SW 1271 (cell line): ENCODE measurements at places on chromosomes 6 and 20.

DNA sequence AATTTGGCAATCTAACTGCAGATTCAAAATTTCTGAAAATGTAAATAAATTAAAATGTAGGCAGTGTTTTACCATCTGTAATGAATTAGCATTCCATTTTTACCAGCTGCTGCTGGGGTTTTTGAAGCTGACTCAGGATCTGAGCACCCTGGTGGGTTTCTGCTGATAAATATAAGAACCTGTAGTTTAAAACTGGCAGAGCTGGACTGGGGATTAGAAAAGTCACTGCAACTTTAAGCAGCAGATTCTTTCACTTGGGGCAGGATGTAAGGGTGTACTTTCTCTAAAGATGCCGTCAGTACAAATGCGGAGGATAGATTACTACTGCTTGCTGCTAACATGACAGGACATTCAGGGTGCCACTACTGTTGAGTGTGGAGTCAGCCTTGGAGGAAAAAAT, 341.8 kb downstream of the CDKAL1 start:
- DNase-seq = no peak

DNA sequence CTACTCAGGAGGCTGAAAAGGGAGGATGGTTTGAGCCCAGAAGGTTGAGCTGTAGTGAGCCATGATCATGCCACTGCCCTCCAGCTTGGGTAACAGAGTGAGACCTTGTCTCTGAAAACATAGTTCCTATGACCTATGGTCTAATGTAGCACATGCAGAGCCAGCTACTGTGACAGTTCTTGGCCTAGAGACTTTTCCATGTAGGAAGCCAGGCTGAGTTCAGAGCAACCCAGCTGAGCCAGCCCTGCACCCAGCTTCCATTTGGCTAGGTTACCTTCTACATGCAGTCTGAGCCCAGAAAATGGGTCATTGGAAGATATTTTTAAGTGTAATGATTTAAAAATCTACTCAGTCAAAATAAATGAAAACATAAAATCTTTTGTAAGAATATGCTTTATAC, 92.8 kb downstream of the FNDC1 start:
- DNase-seq = no peak

DNA sequence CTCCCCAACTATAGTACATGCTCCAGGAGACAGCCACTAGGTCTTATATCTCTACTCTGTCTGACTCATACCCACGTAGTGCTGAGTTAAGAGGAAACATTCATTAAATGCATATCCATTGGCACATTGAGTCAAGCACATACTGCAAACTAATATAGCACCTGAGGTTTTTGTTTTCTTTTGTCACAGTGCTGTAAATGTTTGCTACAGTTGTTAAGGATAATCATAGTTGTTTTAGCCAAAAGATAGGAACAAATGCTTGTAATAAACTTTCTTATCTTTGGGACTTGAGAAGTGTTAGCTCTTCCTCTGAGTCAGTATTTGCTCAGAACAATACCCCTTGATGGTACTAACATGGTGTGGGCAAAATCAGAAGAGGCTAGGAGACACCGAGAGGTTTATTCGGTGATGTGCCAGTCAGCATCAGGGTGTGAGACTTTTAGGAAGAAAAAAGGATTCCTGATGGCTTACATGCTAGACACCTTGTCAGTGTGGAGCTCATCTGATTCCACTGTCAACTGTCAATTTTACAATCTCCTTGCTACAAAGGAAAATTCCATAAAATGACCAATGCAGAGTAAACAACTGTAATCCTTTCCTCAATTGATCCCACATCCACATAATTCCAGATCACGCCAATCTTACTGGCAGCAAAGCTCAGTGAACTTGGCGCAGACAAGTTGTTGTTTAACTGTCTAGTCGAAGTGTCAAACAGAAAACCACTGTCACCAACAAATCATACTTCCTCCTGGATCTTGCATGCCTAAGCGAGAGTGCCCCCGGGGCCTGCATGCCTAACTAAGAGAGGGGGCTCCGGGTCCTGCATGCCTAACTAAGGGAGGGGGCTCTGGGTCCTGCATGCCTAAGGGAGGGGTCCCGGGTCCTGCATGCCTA, 36.1 kb downstream of the ELOVL2 start:
- DNase-seq = peak; percentile 13

DNA sequence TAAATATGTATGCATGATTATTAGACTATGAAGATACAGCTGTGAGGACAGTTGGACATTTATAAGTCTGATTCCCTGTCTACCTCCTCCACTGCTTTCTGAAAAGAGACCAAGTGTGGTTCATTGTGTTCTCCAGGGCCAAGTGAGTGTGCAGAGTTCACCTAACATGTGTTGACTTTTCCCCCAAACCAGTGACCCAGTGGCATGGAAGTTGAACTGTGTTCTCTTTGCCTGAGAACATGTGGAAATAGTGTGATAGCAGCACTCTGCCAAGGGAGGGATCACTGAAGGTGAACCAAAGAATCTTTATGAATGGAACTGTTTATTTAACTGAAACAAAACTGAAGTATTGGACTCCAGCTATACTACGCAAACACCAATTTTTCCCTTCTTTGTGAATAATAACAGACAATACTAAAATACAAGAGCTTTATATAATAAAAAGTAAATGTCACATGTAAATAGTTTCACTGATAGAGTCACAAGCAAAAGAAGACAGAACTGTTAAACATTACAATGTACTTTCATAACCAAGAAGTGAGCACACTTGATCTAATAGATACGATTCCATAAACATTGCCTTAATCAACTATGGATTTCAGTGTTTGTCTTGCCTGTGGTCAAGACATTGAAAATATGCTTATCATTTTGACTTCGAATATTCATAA, 200.3 kb upstream of the FUT9 start:
- no peak for DNase-seq

GRCh38 chr6:147192278-147192911, 11.8 kb upstream of the STXBP5 start:
- DNase-seq = no peak

- DNase-seq = no peak
Observed at GRCh38 chr6:146444189-146444588, 99.4 kb upstream of the RAB32 start.
